Left ventricle myocardium superior (tissue), 1 donor: ENCODE measurements at places on chromosomes 11 and 22. TPM values are rescaled to one million over a fixed set of nuclear protein-coding genes. Genes with fewer than 3 reads are reported as not detected.

GAL3ST3 gene
- total RNA-seq = 3.5 TPM

TSGA10IP gene
- total RNA-seq = not detected

DNA sequence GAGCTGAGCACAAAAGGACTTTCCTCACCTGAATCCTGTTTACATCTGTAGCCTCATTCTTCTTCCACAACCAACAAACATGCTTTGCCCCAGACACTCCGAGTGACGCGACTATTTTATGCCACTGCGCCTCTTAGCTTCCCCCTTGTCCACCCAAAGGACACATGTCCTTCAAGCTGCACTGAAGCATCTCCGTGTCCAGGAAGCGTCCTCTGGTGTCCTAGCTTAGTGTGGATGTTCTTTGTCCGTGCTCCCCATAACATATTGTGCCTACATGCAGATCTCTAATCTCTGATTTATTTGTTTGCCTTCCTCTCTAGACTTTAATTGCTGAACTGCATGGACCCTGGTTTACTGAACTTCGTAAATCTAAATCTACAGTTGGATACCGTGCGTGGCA lies 20.1 kb upstream of the CECR2 start:
- DNase-seq = no peak

DNA sequence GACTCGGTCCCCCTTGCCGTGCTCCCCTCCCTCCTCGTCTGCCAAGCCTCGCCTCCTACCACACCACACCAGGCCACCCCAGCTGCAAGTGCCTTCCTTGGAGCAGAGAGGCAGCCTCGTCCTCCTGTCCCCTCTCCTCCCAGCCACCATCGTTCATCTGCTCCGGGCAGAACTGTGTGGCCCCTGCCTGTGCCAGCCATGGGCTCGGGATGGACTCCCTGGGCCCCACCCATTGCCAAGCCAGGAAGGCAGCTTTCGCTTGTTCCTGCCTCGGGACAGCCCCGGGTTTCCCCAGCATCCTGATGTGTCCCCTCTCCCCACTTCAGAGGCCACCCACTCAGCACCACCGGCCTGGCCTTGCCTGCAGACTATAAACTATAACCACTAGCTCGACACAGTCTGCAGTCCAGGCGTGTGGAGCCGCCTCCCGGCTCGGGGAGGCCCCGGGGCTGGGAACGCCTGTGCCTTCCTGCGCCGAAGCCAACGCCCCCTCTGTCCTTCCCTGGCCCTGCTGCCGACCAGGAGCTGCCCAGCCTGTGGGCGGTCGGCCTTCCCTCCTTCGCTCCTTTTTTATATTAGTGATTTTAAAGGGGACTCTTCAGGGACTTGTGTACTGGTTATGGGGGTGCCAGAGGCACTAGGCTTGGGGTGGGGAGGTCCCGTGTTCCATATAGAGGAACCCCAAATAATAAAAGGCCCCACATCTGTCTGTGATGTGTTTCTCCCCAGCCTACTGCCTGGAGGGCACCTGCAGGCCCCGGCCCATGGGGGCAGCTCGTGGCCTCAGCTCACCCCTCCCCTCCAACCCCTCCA lies 29.8 kb downstream of the CAPN1 start:
- no peak for DNase-seq

DNA sequence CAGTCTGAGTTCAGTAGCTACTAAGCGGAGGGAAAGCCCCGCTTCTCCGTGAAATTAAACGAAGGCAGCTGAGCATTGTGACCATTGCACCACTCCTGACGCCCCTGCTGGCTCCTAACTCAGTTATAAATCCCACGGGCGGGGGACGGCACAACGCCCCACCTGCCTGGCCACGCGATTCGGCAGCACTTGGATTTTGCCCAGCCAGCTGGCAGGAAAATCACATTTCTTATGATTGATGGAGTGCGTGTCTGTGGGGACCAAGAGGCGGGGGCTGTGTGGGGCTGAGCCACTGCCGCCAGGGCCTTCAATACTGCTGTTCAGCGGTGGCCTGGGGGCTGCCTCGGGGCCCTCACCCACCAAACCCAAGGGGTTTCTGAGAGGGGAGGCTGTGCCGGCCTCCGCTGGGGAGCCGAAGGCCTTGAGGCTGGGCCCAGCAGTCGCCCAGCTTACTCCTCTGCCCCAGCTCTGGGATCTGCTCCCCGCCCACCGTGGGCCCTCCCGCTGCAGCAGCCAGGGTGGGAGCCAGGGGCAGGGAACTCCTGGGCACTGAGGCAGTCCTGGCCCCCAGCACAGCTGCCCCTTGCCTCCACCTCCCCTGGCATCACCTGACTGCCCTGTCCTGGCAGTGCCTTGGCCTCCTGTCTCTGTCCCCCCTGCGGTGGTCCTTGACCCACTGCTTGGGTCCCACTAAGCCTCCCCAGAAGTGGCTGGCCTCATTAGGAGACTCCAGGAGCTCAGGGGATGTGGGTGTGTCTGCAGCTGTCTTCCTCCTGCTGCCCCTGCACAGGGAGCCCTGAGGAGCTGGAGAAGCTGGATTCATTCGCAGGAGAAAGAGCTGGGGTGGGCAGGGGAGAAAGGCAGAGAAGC lies 30.7 kb downstream of the SHISAL1 start:
- DNase-seq = no peak

DNA sequence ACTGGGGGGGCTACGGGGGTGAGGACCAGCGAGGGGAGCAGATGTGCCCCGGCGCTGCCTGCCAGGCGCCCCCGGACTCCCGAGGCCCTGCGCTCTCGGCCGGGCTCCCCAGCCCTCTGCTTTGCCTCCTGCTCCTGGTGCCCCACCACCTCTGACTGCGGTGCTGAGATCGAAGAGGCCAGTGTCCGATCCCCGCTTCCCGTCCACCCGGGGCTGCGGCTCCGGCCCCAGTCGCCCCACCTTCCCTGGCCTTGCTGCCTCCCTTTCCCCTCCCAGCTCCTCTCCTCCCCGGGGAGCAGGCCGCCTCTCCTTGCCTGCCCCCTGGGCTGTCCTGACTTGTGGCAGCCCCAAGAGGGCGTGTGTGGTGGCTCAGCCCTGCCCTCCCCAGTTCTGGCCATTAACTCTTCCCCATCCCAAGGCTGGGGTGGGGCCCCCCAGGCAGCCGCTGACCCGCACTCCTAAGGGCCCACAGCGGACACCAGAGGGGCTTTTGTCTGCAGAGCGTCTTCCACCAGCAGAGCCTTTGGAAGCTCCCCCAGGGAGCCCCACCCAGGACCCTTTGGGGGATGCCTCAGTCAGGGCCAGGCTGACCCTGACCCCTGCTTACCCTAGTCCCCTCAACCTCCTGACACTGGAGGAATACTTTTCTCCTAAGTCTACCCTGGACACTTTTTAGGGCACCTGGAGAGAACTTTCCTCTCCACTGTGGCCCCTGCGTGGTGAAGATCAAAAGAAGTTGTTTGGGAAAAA lies 16.6 kb downstream of the RTN4RL2 start:
- DNase-seq = peak; percentile 66

TPBGL gene
- not detected for total RNA-seq

- no peak for DNase-seq
These were observed 2.8 kb downstream of the EMID1 start for GRCh38 chr22:29208502-29208862.

GRCh38 chr11:103735497-103736032 lies 300.9 kb upstream of the DDI1 start:
- DNase-seq = no peak

CHRDL2 gene
- total RNA-seq = 3.9 TPM

GRCh38 chr11:123892031-123892430 lies 6.6 kb upstream of the TMEM225 start:
- DNase-seq = no peak

DNA sequence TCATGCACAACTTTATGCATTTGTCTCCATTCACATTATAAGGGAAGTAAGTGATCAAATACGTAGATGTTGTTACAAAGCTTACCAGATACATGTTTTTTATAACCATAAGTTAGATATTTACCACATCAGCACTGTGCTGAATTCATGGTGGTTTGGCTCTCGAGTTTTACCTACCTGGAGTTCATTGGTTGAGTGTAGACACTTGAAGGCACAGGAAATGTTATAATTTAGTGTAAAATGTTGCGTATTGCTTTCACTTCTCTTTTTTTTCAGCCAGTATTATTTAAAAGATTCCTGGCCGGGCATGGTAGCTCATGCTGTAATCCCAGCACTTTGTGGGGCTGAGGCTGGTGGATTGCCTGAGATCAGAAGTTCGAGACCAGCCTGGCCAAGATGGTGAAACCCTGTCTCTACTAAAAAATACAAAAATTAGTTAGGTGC lies 53.1 kb upstream of the GRK2 start:
- DNase-seq = no peak

GRCh38 chr11:20457001-20457799 lies 69.7 kb downstream of the PRMT3 start:
- no peak for DNase-seq

OR10S1 gene
- not detected for total RNA-seq

PGA3 gene
- not detected for total RNA-seq

GRCh38 chr11:130171534-130171933 lies 12.0 kb downstream of the ST14 start:
- DNase-seq = no peak

DNA sequence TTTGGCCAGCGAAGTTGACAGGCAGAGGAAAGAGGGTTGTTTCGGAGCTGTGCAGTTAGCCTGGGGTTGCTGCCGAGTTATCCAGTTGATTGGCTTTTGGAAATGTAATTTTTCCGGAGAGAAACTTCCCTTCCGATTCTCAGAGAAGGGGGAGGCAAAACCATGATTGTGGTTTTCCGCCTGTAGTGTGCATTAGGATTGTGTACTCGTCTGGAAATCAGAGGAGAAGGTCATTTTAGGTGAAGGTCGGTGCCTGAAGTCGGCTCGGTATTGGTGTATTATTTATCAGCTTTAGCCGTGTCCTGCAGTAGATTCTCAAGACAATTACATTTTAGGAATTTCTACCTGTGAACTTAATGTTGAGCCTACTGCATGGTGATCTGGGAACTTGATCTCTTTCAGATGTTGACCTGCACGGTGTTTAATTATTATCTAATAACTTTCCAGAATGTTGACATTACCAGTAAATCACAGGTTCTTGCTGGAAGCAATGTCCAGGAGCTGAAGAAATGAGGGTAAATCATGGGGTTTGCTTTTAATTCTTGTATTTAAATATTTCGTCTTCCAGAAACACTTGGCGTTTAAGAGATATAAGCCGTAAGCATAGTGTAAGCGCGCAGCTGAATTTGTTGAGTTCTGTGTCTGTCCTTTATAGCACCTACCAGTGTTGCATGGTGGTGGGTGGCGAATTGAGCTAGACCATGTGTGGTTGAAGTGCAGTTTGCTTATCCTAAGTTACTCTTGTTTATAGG lies 1.3 kb downstream of the ARHGEF12 start:
- DNase-seq = no peak

DNA sequence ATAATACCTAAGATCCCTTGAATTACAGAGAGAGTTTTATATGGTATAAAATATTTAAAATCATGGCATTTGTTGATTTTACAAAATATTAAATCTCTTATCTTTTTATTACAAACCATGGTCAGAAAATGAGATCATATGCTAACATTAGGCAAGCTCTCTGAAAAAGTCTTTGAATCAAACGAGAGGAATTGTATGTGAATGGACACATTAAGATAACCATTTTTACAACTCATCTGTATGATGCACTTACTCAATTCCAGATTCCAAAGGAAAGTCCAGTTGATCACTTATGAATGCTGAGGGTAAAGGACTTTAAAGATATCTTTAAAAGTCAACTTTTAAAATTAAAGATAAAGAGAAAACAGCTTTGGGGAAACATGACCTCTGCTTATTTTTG lies 83.5 kb upstream of the LUZP2 start:
- DNase-seq = no peak

GRCh38 chr11:126917531-126918204 lies 82.9 kb downstream of the KIRREL3 start:
- no peak for DNase-seq

DNA sequence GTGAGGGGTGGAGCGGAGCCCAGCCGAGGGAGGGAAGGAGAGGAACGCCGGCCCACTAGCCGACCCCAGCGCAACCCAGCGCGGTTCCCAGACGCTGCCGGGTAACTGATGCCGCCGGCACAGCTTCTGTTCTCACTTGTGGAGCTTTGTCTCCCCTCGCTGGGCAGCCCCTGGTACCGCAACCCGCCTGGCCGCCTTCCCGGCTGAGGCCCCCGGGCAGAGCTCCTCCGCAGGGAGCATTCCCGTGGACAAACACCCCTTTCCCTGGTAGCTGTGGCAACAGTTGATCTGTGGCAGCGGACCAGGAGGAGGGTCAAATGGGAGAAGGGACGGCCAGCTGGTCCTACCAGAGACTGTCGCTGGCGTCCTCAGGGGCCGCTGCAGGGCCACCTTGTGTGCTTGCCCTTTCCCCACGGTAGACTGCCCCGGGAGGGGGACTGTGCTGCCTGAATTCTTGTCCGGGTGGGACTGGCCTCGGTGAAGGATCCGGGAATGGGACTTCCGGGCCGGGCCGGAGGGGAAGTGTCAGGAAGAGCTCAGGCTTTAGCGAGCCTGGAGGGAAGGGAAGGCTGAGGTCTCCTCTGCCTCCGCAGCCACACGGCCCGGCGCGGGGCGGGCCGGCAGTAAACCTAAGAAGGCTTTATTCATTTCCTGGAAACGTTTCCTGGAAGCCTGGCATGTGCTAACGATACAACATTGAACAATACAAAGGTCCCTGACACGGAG lies 468.0 kb downstream of the OPCML start:
- peak; percentile 79 for DNase-seq

GRCh38 chr22:24068717-24069297 lies 57.7 kb downstream of the CABIN1 start:
- DNase-seq = no peak

GRCh38 chr11:107606141-107606540 lies 15.2 kb downstream of the ELMOD1 start:
- DNase-seq = no peak

- DNase-seq = no peak
These were observed 77.1 kb upstream of the PRR5 start for GRCh38 chr22:44624689-44625420.

GRCh38 chr22:17554814-17555213 lies 8.5 kb upstream of the SLC25A18 start:
- DNase-seq = no peak

GRCh38 chr11:16738947-16739815 lies 734 bp downstream of the C11orf58 start:
- DNase-seq = no peak
